ENCODE measurements at places on chromosomes 11 and 22.

- DNase-seq = no peak
Measured at GRCh38 chr11:83181815-83182214, 11.7 kb upstream of the ANKRD42 start.

DNA sequence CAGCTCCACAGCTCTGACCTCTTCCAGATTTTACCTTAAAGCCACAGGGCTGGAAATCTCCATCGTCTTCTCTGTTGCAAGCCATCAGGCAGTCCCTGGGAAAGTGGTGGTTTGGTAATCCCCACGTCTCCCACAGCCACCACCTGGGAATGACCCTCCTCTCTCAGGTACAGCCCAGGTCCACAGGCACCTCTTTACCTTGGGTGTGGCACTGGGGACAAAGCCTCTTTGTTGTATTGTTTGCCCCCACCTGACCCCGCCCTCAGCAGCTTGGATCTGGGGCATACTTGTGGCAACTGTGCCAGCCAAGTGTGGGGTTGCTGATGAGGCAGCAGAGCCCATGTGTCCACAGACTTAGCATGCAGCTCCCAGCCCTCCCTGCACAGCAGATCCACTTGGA lies 77.6 kb downstream of the LRRC32 start:
- no peak for DNase-seq

DNA sequence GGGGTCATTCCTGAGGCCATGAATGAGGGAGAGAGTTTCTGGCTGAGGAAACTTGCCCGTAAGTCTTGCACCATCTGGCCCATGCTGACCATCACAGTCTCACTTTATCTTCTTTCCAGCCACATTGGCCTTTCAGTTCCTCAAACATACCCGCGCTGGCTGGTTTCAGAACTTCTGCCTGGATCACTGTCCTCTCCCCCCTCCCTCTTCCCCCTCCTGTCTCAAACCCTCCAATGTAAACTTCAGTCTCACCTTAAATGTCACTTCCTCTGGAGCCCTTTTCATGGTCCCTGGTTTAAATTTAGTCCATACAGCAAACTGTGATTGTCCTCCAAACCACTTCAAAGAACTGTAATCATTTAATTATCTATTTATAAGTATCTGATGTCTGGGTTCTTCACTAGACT lies 3.7 kb upstream of the TMEM109 start:
- no peak for DNase-seq

DNA sequence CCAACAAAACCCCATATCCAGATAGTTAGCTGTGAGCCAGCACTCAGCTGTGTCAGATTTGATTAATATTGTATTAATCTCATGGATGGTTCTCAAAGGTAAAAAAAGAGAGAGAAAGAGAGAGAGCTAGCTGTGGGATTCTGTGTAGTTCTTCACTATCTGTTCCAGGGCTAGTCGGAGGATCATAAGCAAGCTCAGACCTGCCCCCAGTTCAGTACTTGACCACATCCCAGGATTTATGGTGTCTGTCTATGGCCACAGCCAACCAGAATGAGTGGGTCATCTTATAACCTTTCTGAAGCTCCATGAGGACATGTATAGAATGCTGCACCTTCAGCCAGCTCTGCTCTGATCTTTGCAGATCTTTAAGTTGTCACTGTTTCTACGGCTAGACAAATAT lies 13.5 kb upstream of the B3GNT6 start:
- peak; percentile 56 for DNase-seq

DNA sequence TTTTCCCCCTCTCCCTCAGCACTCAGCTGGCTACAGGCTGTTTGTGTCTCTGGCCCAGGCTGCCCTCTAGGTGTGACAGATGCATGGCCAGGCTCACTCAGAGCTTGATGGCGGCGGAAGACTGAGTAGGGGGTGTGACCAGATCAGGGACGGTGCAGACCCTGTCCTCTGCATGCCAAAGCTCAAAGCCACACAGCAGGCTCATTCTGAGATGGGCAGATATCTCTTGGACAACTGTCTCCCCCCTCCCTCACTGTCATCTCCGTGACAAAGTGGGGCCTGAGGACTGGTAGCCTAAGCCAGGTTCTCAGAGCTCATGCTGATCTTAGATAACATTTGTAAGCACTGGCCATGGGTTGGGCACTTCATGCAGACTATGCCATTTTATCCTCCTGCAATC lies 231.3 kb downstream of the DSCAML1 start:
- no peak for DNase-seq

DNA sequence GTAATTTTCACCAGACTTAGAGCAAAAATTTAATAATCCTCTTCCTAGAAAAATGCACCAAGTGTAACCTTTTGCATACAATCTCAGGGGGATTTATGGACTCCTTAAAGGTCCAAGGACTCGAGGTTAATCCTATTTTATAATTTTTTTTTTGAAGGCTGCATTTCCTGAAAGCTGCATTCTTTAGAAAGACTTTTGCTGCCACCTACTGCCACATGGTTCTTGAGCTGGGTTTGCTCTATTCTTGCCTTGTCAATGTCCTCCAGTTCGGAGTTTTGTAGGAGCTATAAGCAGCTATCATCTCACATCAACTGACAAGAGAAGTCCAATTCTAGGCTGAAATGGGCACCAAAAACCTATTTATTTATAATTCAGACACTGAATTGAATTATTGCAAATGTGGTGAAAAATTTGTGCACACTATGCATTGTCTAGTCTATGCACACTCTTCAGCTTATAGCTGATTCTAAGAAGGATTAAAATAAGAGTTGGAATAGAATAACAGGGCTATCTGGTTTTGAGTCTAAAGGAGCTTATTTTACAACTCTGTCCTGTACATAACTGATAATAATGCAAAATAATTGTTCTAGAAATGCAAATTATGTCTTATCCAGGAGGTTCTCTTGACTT lies 31.3 kb downstream of the TRAF6 start:
- peak; percentile 72 for DNase-seq

DNA sequence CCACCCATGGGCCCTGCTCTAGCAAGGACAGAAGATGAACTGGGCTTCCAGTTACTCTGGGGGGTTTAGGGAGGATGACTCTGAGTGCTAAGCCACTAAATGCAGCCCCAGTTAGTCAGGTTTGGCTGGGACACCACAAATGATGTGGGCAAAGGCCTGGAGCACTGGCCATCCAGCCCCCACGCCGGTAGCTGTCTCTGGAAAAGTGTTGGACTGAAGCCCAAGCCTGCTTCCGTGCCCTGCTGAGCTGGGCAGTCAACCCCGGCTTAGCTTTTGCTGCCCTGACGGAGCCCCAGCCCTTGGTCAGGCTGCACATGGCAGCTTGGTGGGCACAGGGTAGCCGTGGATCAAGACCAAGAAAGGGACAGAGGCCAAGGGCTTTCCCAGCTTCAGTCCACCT lies 5.7 kb upstream of the GSTP1 start:
- DNase-seq = no peak

- DNase-seq = no peak
Measured at GRCh38 chr22:24446260-24446611, 18.8 kb downstream of the ADORA2A start.

DNA sequence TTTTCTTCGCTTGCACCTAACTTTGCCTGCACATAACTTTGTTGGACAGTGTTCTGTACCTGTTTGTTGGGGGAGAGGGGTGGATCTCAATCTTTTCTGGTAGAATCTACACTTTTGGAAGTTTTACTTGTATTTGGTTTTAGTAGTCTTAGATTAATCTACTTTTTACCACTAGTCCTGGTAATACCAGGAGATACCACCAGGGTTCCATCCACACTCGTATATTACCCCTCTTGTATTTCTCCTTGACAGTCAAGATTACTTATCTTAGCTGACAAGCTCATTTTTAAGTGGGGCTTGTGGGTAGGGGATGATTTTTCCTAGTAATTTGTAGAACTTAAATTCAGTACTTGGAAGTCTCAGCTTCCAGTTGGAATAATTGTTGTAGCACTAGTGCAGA lies 37.3 kb upstream of the TECTA start:
- DNase-seq = peak; percentile 34

DNA sequence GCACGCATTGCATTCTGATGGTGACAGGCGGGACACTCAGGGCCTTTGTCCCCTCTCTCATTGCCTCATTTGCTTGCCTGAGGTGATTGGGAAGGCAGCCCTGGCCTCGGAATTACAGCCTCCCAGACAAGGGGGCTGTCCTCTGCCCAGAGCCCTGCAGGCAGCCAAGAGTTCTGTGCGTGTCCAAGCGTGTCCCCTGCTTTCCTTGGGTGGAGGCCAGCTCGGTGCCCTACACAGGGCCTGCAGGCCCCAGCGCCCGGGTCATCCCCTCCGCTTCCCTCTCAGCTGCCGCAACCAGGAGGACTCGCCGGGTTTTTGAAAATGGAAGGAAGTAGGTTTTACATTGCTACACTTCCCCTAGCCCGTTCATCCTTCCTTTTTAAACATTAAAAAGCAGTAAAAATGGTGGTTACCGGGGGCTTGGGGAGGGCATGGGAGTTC lies 1.9 kb downstream of the GRAMD4 start:
- DNase-seq = no peak

DNA sequence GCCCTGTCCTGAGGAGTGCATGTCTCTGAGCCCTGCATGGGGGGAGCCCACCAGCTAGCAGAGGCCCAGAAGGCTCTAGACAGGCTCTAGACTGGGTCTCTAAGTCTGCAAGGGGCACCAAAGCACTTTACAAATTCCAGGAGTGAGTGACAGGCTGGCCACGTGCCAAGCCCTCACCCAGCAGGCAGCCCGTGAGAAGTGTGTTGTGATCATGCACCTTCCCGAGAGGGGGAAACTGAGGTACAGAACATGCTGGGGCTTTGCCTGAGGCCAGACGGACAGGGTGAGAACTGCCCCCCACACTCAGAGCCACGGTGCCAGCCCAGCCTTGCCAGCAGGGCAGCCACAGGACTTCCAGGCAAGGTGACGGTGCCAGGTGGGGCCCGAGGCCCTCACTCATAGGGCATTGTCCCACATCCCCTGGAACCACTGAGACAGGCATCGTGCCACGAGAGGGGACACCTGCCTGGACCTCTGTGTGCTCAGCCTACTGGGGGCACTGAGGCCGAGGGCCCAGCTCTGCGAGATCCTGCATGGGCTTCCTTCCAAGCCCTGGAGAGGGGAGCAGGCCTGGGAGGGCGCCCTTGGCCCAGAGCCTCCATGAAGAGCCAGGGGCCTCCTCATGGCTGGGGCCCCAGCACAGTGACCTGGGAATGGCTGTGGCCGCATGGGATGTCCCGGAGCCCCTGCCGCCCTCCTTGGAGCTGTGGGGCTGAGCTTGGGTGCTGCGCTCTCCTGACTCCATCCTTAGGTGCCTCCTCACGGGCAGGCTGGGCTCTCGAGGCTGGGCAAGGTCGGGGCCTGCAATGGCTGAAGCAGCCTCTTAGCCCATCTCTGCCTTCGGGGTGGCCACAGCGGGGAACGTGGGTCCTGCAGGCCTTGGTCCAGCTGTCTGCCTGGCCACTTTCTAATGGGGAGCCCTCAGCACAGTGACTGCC lies 121.5 kb downstream of the KCNQ1OT1 start:
- no peak for DNase-seq

DNA sequence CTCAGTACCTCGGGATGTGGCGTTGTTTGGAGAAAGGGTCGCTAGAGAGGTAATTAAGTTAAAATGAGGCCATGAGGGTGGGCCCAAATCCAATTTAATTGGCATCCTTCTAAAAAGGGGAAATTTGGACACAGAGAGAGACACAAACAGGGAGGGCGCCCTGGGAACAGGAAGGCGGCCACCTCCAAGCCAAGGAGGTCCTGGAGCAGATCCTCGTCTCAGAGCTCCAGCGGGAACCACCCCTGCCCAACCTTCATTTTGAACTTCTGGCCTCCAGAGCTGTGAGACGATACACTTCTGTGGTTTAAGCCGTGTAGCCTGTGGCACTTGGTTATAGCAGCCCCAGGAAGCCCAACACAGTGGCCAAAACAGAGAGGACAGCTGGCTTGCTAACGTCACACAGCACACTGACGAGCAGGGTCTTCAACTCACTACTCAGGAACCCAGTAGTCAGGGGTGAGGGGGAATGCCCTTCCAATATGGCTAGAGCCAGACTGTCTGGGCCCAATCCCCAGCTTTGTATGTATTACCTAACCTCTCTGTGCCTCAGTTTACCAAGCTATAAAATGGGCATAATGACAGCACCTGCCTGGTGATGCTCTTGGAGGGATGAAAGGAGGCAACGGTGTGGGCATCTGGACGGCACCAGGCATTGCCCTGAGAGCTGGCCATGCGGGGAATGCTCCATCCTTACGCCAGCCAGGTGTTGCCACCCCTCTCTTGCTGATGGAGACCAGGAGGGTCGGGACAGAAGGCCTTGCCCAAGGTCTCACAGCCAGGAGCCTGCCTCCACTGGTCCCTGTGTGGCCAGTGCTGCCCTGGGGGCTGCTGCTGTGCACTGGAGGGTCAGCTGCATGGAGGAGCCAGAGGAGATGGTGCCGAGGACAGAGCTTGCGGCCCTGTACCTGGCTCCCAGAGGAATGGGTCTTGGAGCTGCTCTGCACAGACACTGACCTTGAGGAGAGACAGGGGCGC lies 53.3 kb upstream of the LINC01488 start:
- no peak for DNase-seq

- no peak for DNase-seq
Measured at GRCh38 chr22:43878831-43879550, 12.8 kb downstream of the PNPLA5 start.

- peak; percentile 16 for DNase-seq
Measured at GRCh38 chr11:91239359-91239758, 985.3 kb upstream of the FAT3 start.

- DNase-seq = no peak
Measured at GRCh38 chr11:27735281-27735680, 35.0 kb upstream of the BDNF start.

DNA sequence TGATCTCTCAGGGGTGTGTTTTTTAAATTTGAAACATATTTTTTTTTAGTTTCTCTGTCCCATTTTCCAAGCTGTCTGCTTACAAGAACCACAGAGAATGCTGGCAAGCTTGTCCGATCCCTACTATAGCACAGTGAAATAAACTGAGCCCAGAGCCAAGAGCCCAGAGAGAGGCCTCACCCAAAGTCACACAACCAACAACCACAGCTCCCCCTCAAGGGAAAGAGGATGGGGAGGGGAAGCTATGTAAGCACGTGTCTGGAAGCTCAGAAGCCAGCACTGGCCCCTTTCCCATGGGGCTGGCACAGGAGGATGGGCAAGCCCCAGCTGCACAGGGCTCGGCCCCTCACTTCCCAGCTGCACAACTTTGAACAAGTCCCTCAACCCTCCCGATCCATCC lies 3.2 kb upstream of the SART1 start:
- DNase-seq = no peak

GRCh38 chr22:35900483-35901168 lies 128.0 kb downstream of the RBFOX2 start:
- DNase-seq = no peak

DNA sequence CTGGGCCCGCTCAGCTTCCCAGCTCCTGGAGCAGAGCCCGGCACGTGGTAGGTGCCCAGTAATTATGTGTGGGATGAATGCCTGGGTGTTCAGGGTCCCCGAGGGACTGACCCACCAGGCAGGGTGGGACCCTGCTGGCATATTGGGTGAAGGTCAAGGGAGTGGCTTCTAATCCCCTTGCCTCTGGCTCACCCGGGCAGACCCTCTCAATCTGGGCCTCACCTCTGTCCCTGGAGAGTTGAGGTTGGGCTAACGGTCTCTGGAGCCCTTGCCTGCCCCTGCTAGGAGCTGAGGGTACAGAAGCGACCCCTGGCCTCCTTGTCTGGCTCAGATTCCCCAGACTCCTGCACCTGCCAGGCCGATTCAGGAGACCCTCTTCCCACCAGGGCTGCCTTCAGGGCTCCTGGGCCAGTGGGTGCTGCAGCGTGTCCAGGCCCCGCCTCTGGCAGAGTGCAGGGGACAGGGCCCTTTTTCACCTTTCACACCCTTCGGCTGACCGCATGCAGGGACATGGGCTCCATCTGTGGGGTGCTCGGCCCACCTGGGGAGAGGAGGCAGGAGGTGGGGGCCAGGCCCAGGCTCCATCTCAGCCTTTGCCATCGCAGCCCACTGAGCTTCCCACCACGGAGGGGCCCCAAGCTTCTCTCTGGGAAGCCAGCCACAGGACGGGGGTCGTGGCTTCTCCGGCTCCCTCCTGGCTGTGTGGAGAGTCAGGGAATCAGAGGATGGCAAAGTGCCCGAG lies 3.8 kb upstream of the CTSD start:
- no peak for DNase-seq

Data from DMS53 (cell line).